ENCODE measurements at places on chromosomes 5 and 9. TPM values are rescaled to one million over a fixed set of nuclear protein-coding genes. Genes with fewer than 3 reads are reported as not detected.

BARHL1 gene
- not detected for total RNA-seq

NMUR2 gene
- total RNA-seq: not detected

MCIDAS gene
- total RNA-seq: not detected

SAXO1 gene
- 0.11 TPM for total RNA-seq

ARL10 gene
- total RNA-seq: 2.7 TPM

DNA sequence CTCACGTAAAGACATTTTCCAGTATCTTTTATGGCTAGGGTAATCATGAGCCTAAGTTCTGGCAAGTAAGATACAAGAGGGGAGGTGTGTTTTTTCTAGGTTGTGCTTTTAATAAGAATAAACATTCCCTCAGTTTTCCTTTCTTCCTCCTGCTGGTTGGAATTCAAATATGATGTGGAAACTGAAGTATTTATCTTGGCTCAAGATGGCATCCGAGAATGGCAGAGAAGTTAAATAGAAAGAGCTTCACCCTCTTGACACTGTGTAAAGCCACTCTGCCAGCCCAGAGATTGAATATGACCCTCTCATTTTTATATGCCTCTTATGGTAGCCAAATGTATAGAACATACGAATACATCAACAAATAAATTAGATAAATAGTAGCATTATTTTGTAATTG is 438.4 kb downstream of the ISL1 start:
- DNase-seq: no peak

GRCh38 chr9:88996921-88997235 is 5.6 kb downstream of the S1PR3 start:
- no peak for DNase-seq

DNA sequence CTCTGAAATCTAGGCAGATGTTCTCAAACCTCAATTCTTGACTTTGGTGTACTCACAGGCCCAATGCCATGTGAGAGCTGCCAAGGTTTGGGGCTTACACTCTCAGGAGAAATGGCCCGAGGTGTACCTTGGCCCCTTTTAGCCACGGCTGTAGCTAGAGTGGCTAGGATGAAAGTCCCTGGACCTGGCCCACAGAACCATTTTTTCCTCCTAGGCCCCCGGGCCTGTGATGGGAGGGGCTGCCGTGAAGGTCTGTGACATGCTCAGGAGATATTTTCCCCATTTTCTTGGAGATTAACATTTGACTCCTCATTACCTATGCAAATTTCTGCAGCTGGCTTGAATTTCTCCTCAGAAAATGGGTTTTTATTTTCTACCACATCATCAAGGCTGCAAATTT is 1296.5 kb downstream of the MAT2B start:
- DNase-seq: no peak

GRCh38 chr5:17401470-17402288 is 96.4 kb upstream of the TAF11L2 start:
- no peak for DNase-seq

- no peak for DNase-seq
These were observed 21.2 kb upstream of the SARDH start for GRCh38 chr9:133759146-133759900.

- DNase-seq: no peak
These were observed 192.2 kb downstream of the C9orf152 start for GRCh38 chr9:110015759-110016158.

All from ascending aorta (tissue), 2 donors.